Activated CD8-positive, alpha-beta memory T cell treated with anti-CD3 and anti-CD28 coated beads, Interleukin-2, amount 50 U/mL, for 48 hours (primary cell): ENCODE measurements at places on chromosomes 1 and 21.

- no peak for DNase-seq
Observed at GRCh38 chr1:41385398-41386195, 24.4 kb downstream of the FOXO6 start.

- DNase-seq, result no peak
Observed at GRCh38 chr1:43851561-43852338, 81.9 kb upstream of the ARTN start.

- DNase-seq, result no peak
Observed at GRCh38 chr1:39127513-39127912, 77.0 kb upstream of the MACF1 start.

- DNase-seq, result no peak
Observed at GRCh38 chr1:206590025-206590758, 22.1 kb downstream of the EIF2D start.

DNA sequence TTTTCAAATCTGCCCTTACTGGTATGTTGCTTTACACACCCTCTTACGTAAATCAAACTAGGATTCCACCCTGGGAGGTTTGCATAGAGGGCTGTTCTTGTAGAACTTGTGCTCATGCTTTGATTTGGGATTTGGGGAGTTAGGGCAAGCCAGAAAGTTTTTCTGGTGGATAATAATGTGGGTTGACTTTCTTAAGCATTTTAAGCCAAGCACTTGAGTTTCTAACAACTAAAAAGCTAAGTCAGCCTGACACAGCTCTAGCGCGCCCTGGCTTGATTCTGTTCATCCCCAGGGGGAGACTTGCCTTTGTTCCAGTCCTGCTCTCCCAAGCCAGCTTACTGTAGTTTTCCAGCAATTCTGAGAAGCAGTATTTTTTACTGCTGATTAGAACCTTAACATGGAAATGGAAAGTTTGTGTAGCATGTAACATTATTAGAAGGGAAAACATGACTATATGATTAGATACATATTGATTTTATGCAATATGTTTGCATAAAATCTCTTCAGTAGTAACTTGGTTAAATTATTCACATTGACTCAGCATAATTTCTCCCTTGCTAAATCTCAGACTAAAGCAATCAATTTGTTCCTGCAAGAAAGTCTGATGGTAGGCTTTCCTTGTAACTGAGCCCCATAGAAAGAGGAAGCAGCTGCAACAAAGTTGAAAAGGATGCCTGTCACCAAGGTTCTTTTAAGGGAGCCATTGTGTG is 11.0 kb upstream of the PGD start:
- no peak for DNase-seq

DNA sequence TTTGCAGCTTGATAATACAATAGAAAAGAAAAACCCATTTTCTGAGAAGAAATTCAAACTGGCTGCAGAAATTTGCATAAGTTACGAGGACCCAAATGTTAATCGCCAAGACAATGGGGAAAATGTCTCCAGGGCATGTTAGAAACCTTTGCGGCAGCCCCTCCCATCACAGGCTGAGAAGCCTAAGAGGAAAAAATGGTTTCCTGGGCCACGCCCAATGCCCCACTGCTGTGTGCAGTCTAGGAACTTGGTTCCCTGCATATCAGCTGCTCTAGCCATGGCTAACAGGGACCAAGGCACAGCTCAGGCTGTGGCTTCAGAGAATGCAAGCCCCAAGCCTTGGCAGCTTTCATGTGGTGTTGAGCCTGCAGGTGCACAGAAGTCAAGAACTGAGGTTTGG is 37.5 kb upstream of the TMEM61 start:
- DNase-seq, result no peak

GRCh38 chr1:109890115-109890953 is 20.3 kb upstream of the CSF1 start:
- peak; percentile 80 for DNase-seq

DNA sequence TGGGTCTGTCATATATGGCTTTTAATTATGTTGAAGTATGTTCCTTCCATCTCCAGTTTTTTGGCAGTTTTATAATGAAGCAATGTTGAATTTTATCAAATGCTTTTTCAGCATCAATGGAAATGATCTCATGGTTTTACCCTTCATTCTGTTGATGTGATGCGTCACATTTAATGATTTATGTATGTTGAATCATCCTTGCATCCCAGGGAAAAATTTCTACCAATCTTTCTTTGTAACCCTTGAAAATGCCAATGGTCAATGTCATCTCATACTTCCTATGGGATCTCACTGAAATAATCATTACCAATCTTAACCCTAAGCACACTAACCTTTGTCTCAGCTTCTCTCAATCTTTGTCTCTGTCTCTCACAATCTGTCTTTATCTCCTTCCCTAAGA is 1004.0 kb downstream of the KCNT2 start:
- DNase-seq, result no peak

GRCh38 chr1:31394584-31395193 is 18.3 kb upstream of the SERINC2 start:
- peak; percentile 93 for DNase-seq

DNA sequence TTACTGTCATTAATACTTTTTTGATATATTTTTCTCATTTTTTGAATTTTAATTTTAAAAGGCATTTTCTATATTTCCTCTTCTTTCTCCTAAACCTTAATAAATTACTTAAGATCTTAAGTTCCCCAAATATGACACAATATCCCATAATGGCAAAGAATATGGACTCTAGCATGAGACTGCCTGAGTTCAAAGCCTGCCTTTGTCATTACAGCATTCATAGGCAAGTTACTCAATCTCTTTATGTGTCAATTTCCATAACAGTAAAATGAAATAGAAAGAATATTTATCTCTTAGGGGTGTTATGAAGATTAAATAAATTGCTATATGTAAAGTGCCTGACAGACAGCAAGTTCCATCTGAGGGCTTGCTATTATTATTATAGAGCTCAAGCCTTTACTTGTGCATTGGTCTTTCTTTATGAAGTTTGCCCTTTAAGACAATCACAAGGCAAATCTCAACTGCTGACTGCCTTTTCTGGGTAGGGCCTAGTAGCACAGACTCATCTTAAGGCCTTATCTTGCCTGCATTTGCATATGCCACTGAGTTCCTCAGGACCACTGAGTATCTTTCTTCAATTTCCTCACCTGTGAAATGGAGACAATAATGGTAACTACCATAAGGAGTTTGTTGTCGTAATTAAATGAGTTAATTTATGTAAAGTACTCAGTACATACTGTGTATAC is 231.0 kb downstream of the NRIP1 start:
- no peak for DNase-seq

DNA sequence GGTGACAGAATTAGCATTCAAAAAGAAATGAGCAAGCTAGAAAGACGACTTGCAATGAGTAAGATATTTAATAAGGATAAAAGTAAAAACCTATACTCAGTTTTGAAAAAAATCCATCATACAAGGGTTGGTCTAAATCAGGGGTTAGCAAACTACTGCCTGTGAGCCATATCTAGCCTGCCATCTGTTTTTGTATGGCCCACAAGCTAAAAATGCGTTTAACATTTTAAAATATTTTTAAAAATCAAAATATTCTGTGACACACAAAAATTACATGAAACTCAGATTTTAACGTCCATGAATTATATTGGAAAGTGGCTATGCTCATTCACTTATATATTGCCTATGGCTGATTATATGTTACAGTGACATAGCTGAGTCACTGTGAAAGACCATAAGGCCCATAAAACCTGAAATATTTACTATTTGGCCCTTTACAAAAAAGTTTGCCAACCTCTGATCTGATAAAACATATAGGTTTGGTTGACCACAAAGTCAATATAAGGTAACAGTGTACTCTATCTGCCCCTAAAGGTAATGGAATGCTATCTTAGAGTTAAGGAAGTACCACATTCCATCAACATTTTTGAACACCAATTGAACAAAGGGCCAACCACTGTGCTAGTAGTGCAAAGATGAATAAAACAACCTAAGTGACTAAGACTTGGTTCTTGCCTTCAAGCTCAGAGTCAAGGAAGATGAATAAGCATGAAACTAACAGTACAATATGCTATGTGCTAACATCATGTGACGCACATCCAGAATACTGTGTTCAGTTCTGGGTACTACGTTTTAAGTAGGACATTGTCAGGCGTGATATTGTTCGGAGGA is 3.2 kb downstream of the IFT25 start:
- no peak for DNase-seq

DNA sequence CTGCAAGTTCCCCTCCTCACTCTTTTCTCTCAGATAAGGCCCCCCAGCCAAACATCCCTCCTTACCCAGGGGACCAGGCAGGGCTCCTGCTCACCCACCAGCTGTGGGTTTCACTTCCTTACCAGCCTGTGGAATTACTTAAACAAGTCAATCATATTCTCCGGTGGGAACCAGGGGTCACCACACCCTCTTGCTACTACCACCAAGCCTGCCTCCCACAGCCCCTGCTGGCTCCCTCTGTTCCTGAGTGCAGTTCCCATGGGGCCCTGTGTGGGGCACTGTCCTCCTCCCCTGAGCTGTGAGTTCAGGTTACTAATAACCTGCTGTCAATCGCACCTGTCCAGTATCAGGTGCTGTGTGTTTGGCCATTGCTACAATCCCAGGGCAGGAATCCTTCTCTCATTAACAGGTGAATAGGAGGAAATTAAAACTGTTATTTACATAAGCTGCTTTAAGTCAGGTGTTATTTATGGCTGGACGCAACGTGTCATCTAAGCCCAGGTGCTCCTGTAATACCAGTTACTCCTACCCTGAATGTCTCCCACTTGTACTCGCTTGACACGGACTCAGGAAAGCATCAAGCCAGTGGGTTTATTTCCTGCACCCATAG is 53.1 kb upstream of the LBR start:
- peak; percentile 76 for DNase-seq

DNA sequence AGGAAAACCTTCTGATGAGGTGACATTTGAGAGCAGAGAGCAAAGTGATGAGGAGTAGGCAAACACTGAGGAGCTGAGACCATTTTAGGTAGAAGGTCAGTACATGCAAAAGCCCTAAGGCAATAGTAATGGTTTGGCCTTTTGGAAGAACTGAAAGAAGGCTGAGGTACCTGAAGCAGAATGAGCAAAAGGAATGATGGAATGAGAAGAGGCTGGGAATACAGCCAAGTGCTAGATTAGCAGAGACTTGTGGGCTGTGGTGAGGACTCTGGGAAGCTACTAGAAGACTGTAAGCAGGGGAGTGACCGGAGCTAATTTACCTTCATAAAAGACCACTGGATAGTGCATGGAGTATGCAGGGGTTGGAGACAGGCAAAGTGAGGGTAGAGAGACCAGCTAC is 77.9 kb downstream of the GFI1 start:
- no peak for DNase-seq

DNA sequence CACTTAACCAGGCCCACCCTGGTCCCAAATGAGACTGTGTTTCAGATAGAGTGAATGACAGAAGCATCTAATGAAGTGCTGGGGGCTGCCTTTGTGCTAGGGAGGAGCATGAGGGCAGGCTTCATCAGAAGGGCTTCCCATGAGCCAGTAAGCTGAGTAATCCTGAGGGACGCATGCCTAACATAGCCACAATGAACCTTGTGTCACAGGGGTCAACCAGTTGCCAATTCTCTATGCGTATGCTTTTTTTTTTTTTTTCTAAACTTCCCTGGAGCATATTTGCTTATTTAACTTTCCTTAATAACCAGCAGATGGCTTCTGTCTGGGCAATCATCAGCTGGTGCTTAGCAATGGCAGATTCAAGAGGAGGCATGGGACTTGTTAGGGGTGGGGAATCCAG is 25.5 kb upstream of the CYP2J2 start:
- DNase-seq, result no peak

- no peak for DNase-seq
Observed at GRCh38 chr1:181554465-181554864, 71.1 kb downstream of the CACNA1E start.

GRCh38 chr1:86912281-86912900 is 1.5 kb downstream of the SELENOF start:
- no peak for DNase-seq

DNA sequence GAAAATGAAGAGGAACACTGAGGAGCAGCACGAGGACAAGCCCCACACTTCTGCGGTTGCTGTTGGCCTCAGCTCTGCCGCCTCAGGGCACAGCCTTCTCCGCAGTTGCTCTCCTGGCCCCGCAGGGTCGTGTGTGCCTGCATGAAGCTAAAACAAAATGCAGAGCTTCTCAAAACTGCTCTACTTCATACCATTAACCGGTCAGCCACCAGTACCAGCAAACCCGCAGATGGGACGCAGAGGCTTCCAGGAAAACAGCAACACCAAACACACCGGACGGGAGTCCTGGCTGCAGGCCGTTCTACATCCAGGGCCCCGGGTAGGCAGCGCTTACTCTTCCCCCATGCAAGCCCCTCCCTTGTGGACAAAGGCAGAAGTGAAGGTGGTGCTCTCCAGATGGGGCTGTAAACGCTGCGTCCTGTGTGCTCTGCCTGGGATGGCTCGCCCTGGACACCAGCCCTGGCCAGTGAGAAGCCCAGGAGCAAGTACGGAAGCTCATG is 7.1 kb upstream of the C1orf159 start:
- DNase-seq, result no peak

DNA sequence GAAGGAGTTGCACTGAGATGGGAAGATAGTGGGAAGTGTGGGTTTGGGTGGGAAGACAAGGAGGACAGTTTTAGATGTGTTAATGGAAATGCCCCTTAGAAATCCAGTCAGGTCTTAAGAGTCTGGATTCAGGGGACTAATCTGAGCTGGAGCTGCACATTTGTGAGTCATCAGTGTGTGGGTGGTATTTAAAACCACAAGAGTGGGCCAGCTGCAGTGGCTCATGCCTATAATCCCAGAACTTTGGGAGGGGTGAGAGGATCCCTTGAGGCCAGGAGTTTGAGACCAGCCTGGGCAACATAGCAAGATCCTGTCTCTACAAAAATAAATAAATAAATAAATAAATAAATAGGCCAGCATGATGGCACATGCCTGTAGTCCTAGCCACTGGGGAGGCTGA is 40.9 kb upstream of the SLC6A9 start:
- no peak for DNase-seq

- no peak for DNase-seq
Observed at GRCh38 chr1:195054217-195054687, 1554.0 kb downstream of the KCNT2 start.

DNA sequence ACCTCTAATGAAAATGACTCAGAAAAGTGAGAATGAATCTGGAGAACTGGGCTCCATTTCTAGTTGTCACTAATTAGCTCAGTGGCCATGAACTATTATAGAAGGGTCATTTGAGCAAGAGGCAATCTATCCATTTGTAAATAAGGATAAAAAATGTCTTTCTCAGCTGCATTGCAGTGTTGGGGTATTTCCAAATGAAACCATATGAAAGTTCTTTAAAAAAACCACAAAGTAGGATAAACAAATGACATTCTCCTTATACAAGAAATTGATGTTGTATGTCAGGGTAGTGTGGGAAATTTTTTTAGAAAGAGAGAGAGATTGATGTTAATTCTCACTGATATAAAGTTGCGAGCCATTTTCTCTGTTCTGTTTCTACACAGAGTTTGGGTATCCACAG is 26.0 kb downstream of the FMO3 start:
- DNase-seq, result no peak
